ENCODE measurements at places on chromosomes 16 and 17.

GRCh38 chr17:4436846-4437245, 3.1 kb downstream of the SPNS3 start:
- DNase-seq, result no peak

DNA sequence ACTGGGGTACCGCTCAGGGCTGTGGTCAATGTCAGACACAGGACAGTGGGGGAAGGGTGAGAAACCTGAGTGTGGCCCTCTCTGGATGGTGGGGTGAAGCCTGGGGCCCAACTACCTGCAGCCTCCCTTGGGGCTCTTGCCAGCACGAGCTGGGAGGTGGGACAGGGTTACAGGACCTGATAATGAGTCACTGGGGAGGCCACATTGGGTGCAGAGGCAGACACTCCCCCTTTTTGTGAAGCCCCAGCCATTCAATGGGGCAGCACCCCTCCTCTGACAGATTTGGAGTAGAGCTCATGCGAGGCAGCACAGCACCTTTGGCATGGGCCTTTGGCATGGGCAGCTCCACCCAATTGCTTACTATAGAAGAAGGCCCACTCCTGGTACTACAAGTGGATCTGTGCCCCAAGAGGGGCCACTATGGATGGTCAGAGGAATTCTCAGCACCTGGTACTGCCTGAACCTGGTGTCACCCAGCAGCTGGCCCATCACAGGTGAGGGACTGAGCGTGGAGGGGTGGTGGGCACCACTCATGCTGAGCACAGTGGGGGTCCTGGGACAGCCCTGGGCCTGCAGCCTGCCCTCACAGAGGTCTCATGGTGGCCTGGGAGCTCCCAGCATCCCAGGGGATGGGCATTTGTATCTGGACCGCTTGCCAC, 45.2 kb upstream of the SMPD3 start:
- DNase-seq, result no peak

DNA sequence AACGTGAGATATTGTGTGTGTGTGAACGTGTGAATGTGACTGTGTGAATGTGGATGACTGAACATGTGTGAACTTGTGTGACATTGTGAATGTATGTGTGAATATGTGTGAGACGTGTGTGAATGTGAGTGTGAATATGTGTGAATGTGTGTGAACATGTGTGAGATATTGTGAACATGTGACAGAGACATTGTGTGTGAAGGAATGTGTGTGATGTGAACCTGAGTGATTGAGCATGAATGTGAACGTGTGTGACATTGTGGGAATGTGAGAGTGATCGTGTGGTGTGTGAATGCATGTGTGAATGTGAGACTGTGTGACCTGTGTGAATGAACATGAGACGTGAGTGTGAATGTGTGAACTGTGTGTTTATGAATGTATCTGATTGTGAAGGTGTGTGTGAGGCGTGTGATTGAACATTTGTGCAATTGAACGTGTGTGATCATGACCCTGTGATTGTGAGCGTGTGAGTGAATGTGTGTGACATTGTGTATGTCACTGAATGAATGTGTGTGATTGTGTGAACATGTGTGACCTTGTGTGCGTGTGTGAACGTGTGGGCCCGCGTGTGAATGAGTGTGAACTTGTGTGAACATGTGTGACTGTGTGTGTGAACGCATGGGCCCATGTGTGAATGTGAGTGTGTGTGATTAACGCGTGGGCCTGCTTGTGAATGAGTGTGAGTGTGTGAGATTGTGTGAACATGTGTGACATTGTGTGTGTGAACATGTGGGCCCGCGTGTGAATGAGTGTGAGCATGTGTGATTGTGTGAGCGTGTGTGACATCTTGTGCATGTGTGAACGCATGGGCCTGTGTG, 23.2 kb upstream of the GSE1 start:
- no peak for DNase-seq

- DNase-seq, result no peak
Measured at GRCh38 chr17:62966426-62967204, 580 bp downstream of the TANC2 start.

DNA sequence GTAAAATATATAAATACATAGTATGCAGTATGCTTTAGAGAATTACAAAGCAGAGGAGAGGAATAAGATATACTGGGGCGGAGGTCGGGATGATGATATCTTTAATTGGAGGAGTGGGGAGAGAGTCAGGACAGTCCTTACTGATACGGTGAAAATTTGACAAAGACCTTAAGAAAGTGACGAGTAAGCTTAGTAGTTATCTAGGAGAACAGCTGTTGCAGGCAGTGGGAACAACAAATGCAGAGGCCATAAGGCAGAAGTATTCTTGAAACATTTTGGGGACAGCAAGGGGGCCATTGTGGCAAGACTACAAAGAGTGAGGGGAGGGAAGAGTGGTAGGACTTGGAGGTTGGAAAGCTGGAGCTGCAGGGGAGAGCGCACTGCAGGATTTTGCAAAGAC, 22.3 kb upstream of the CDC6 start:
- no peak for DNase-seq

GRCh38 chr17:41586863-41587495, at the start of gene KRT14:
TSS of gene KRT14 (minus strand) at chr17:41586895. CDS start at chr17:41586834, 61 bp downstream.
- DNase-seq, result no peak

GRCh38 chr16:53465606-53466280, 31.5 kb downstream of the RBL2 start:
- no peak for DNase-seq

- DNase-seq, result no peak
Measured at GRCh38 chr17:39238311-39238972, 12.7 kb upstream of the STAC2 start.

- no peak for DNase-seq
Measured at GRCh38 chr17:63579633-63580032, 21.1 kb upstream of the TACO1 start.

DNA sequence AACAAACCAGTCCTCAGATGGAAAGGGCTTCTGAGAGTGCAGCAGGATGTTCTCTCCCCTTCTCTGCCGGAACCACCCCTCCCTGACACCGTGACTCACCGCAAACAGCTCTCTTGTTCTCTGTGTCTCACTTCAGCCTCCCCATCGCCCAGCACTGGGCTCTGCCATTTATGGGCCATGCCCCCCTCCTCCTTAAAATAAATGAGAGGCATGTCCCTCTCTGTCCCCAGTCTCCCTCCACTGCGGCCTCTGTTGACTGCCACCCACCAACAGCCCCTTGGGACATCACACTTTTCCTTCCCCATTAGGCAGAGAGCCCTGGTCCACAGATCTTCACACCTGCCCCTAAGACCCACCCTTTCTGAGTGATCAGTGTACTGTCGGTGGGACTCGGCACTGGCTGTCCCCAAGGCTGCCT, 6.3 kb downstream of the CCDC102A start:
- DNase-seq, result peak; percentile 64

- no peak for DNase-seq
Measured at GRCh38 chr17:20026960-20027359, 17.8 kb downstream of the SPECC1 start.

- DNase-seq, result no peak
Measured at GRCh38 chr17:64261417-64262145, 1.5 kb downstream of the TEX2 start.

DNA sequence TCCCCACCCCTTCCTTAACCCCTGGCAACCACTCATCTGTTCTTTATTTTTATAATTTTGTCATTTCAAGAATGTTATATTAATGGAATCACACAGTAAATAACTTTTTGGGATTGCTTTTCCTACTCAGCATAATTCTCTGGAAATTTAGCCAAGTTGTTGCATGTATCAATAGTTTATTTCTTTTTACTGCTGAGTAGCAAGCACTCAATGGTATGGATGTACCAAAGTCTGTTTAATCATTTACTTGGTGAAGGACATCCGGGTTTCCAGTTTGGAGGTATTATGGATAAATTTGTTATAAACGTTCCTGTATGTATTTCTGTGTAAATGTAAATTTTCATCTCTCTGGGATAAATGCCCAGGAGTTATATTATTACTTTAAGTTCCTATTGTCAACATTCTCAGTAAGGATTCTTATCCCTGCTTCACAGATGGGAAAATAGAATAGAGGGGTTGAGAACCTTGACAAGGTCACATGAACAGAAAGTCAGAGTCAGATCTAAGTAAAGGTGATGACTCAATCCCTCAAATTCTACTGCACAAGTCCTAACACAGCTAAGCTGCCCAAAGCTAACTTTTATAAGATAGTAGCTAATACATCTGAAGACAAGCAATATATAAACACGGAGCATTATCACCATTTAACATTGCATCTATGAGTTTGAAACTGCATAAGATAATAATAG, 62.4 kb upstream of the MTMR4 start:
- no peak for DNase-seq

- no peak for DNase-seq
Measured at GRCh38 chr16:53915452-53916160, 211.7 kb downstream of the FTO start.

DNA sequence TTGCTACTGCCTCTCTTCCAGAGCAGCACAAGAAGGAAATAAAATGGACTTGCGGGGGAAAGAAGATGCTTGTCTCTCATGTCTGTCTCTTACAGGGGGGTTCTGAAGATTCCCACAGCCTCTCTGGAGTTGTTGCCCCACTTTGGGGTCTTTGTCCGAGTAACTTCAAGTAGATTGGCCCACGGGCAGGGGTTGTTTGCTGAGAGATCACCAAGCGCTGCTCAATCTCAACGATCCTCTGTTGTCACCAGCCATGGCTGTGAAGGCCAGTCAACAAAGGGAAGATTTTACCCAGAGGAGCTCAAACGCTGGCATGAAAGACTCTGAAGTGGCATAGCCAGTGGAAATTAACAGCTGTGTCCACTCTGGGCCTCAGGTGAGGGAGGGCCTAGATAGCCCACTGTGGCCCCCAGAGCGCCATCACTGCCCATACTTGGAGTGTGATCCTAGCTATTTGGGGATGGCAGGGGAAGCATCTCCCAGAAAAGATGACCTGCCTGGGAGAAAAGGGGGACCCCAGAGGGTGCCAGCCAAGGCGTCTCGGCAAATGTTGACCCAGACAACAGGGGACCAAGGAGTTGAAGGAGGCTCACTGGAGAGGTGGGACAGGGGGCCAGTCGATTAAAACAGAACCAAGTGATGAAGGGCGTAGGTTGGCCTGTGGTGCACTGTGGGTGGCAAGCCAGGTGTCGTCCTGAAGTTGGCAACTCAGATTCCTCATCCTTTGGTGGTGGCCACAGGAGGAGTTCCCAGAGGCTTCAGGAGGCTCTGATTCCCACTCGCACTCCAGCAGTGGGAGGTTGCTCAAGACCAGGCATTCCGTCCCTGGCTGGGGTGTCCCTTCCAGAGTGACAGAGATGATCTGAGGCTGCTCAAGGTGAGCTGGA, 28.0 kb downstream of the SLC13A5 start:
- no peak for DNase-seq

- DNase-seq, result no peak
Measured at GRCh38 chr16:81310045-81310644, 4.6 kb upstream of the GAN start.

DNA sequence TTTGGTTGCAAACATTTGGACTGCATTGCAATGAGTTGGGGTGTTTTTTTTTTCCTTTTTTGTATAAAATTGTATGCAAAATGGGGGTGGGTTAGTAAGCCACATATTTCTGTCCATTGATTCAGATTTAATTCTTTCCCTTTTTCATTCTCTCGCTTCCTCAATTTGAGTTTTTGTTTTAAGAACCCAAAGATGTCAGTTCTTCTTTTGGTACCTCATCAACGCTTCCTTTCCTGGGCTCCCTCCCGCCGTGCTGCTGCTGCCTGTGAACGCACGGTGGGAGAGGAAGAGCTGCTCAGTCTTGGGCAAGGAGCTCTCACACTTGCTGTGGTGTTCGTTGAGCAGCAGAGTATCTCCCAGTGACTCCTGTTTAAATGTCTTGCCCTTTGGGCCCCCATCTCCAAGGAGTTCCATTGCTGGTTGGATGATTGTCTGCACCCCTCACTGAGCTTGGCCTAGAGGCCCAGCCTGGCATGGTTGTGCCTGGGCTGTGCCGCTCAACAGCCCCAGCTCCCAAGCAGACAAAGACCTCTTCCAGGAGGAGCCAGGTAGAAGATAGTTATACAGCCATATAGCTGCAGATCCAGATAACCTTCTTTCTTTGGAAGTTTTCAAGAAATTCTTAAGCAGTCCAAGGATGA, 13.6 kb downstream of the UBFD1 start:
- DNase-seq, result no peak

Data from activated T-helper 1 cell treated with anti-CD3 and anti-CD28 coated beads, Interleukin-12 subunit alpha, Interleukin-12 subunit beta, Interleukin-2, Interleukin-4 antibody, amounts not matched to agents 30 ng/mL and 10 ng/mL and 1 ng/mL, durations not matched to agents 14 hours and 24 hours and 36 hours (primary cell).